ENCODE measurements at places on chromosomes 5 and 9. TPM values are rescaled to one million over a fixed set of nuclear protein-coding genes. Genes with fewer than 3 reads are reported as not detected.
A peak's percentile ranks its signal among the peaks of the same experiment; 100 is the strongest.

DNA sequence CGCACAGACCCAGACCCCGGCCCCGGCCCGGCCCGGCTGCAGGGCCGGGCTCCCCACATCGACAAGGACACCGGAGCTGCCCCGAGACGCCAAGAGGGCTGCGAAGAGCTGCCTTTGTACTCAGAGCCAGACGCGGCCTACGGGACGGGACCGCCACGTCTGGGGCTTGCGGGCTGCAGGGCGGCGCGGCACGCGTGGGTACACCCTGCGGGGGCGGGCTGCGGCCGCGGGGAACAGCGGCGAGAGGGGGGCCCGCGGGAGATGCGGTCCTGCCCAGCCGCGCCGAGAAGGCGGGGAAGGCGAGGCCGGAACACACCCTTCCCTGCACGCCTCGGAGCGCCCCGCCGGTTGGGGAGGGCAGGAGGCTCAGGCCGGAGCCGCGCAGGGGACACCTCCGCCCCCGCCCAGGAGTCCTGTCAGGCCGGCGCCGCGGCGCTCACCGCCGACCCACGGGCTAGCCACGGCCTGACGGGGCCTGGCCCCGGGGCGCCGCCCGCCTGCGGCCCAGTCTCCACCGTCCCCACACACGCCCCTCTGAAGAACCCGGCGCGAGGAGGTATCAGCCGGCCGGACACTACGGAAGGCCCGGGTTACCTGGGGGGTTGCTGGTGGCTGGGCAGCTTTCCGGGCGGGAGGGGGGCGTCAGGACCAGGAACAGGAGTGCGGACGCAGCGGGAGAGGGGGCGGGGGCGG lies 478 bp downstream of the RAB14 start:
- peak; percentile 94 for DNase-seq
- H3K27ac ChIP-seq: peak overlapping the region; percentile 98
- no peaks in the 10 kb centered on the region for H3K36me3 ChIP-seq
- H3K4me3 ChIP-seq: peak overlapping the region; percentile 87
- H3K27me3 ChIP-seq: no peaks in the 10 kb centered on the region

DNA sequence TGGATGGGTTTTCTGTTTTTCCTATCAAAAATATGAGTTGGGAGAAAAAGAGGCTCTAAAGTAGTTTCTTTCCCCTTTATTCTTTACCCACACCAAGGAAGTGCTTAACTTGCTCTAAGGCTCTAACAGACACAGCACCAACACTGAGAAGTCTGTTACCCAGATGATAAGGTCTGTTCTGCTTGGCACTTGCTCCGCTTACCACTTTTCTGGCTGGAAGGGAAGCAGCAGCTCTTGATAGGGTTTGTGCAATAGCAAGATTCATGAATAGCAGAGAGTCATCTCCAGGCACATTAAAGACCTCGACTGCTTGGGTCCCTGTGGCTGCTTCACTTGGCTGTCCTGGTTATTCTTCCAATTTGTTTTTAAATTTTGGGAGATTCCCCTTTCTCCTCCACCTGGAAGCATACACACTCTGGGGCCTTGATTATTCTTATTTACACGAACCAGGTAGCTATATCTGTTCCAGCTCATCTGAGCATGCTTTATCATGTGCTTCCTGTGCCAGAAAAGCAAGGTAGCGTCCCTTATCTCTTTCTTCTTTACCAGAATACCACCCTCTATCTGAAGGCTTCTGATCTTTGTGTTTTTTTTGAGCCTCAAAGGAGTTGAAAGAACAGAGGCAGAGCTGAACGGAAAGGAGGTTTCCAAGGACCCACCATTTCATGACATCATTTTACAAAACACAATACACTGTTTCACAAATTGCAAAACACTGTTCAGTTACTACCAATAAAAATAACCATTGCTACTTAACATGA lies 24.8 kb downstream of the PPP3R2 start:
- H3K36me3 ChIP-seq: peaks cover 71% of the 10 kb centered on the region
- H3K4me3 ChIP-seq: no peak overlapping the region

DNA sequence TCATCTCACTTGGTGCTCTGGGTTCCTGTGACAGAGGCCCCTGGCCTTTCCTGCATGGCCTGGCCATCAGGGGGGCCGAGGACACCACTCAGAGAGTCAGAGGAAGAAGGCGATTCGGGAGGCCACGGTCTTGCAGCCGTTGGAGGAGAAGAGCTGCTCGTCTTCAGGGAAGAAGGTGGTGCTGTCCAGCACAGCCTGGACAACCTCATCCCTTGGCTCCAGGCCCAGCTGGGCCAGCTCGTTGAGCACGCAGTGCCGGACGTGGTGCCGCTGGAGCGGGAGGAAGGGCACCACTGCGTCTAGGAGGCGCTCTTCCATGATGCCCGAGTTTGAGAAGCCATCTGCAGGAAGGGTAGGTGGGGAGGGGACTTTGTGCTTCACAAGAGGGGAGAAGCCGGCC lies 3.2 kb downstream of the TOR2A start:
- H3K4me1 ChIP-seq: peaks cover 17% of the 10 kb centered on the region
- no peak for DNase-seq
- no peak overlapping the region for H3K27ac ChIP-seq
- H3K4me3 ChIP-seq: no peak overlapping the region
- peaks cover 18% of the 10 kb centered on the region for H3K36me3 ChIP-seq

DNA sequence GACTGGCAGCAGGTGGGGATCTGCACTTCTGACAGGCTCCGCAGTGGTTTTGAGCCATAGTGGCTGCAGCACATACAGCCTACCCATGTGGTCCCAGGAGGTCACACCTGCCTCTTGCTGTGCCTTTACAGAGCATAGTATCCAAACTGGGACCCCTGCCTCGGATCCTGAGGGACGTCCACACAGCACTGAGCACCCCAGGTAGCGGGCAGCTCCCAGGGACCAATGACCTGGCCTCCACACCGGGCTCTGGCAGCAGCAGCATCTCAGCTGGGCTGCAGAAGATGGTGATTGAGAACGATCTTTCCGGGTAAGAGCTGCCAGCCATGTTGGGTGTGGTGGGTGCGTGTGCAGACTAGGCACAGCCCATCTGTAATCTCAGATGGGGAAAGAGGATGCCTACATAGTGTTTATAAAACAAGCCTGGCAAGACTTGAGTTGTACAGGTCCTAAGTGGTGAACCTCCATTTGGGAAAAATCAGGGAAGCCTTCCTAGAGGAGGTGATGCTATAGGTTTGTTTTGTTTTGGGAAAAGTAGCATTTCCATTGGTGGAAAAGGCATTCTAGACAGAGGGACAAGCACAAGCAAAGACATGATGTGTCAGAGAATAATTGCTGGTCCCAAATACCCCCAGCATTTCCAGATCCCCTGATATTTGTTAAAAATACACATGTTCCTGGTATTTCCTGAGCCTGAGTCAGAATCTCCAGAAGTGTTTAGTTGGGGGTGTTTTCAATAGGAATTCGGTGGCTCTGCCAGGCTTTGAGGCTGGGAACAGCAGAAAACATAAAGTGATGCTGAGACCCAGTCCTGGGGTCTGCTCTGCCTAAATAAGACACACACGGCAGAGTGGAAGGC lies 119.2 kb downstream of the DAB2IP start:
- no peaks in the 10 kb centered on the region for H3K27me3 ChIP-seq
- H3K4me1 ChIP-seq: peaks cover 72% of the 10 kb centered on the region
- peak; percentile 48 for DNase-seq
- peak overlapping the region; percentile 64 for H3K27ac ChIP-seq

DNA sequence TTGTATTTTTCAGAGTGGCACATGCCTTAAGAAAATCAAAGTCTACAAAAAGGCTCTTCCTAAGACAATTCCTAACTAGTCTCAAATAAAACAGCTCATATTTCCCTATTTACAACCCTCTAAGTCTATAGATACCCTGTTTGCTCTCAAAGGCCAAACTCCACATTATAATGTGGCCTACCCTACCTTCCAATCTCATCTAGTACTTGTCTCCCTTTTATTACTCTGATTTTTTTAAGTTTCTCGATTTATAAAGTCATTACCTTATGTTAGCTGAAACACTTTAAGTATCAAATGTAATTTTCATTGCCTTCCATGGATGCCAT lies 19.4 kb downstream of the KIAA1191 start:
- no peak for DNase-seq
- no peak overlapping the region for H3K4me3 ChIP-seq
- no peaks in the 10 kb centered on the region for H3K4me1 ChIP-seq
- H3K27ac ChIP-seq: no peak overlapping the region
- no peaks in the 10 kb centered on the region for H3K27me3 ChIP-seq

DNA sequence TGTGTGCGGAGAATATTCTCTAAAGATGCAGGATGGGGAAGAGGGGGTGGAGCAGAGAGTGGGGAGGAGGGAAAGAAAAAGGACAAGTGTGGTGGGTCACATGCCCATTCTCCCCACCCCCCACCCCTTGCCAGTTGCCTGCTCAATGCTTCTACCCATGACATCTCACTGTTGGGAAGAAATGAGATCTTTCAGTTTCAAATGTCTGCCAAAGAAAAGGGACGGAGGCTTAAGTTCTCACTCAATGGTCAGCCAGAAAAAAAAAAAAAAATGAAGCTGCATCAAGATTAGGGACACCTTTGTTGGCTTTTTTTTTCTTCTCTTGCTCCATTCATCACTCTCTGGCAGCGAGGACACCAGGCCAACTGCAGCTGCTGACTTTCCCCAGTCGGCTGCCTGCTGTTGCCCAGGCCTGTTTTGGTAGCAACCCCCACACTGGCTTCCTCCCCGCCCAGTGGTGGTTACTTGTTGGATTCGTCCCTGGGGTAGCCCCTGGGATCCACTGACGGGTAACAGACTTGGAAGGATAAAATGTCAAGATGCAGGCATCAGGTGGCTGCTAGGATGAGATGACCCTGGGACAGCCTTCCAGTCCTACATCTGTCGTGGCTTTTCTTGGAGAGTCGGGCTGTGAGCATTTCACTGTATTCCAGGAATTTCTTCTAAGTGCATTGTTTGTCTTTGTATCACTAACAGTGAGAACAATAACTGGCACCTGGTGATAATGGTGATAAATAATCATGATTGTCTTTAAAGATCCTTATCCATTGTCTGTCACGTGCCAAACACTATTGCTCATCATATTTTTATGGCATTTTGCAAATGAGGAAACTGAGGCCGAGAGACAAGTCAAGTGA lies 9.1 kb downstream of the WWC1 start:
- no peaks in the 10 kb centered on the region for H3K4me1 ChIP-seq
- no peak for DNase-seq
- no peak overlapping the region for H3K4me3 ChIP-seq
- no peaks in the 10 kb centered on the region for H3K27me3 ChIP-seq
- H3K27ac ChIP-seq: no peak overlapping the region

DNA sequence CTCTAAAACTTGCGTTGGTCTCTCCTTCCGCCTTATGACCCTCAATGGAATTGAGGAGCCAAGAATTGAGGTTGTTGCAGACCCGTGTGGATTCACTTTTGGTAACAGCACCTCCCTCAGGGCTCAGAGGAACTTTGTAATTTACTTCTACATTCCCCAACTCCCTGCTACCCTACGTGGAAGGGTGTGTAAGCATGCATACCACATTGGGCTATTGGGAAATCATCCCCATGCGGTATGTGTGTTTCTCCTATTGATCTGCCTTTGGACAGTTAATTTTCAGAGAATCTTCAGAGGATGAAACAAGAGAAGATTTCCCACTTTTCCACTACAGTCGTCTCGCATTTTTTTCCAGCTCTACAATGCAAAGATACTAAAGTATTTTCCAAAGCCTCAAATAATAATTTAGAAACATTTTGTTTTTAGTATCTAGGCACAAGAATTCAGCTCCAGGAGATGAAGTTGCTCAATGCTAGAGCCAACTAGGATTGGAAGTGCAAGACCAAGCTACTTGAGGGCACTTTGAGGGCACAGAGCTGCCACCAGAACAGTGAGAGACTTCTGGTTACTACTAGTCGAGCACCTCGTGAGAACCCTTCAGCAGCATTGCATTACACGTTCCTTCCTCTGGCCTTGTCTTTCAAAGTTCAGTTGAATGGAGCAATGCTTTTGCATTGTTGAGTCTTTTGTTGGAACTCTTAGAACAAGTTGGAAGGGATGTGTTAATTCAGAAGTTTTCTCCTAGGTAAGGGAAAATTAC lies 3.4 kb downstream of the C1QTNF3 start:
- H3K36me3 ChIP-seq: peaks cover 14% of the 10 kb centered on the region
- H3K4me3 ChIP-seq: no peak overlapping the region
- H3K27ac ChIP-seq: no peak overlapping the region
- no peaks in the 10 kb centered on the region for H3K27me3 ChIP-seq
- no peak for DNase-seq

- no peaks in the 10 kb centered on the region for H3K36me3 ChIP-seq
- no peak for DNase-seq
- peaks cover 100% of the 10 kb centered on the region for H3K4me1 ChIP-seq
- no peaks in the 10 kb centered on the region for H3K27me3 ChIP-seq
- H3K27ac ChIP-seq: peak overlapping the region; percentile 91
Measured at GRCh38 chr9:127856094-127856728, 1.8 kb upstream of the ENG start.

Gene NR2F1-AS1
- total RNA-seq: 21.6 TPM

Gene ZBTB26
- total RNA-seq: 10.9 TPM

Gene LEAP2
- total RNA-seq: 1.9 TPM

Gene NR6A1
- 3.0 TPM for total RNA-seq

Gene OR1Q1
- not detected for total RNA-seq

Gene CCDC192
- not detected for total RNA-seq

Gene OR1K1
- not detected for total RNA-seq

Gene KIF4B
- total RNA-seq: 0.17 TPM
